ENCODE measurements at places on chromosomes 3 and 15. TPM values are rescaled to one million over a fixed set of nuclear protein-coding genes. Genes with fewer than 3 reads are reported as not detected.

DNA sequence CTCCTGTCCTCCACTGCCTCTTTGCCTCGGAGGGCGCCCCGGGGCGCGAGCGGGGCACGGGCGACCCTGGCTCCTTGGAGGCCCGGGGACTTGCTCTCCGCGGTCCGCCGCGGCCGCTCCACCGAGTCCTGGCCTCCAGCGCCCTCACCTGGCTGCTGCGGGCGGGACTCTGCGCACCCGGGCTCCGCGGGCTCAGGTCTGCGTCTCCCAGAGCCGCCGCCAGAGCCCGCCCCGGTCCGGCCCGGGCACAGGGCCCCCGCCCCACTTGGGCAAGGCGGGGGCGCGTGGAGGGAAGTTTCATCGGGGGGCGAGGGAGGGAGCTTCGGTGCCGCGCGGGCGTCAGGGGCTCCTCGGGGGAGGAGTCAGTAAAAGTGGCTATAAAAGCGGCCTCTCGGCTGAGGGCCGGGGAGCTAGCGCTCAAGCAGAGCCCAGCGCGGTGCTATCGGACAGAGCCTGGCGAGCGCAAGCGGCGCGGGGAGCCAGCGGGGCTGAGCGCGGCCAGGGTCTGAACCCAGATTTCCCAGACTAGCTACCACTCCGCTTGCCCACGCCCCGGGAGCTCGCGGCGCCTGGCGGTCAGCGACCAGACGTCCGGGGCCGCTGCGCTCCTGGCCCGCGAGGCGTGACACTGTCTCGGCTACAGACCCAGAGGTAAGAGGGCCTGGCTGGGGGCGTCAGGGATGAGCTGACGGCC lies at the start of gene CEMIP:
Gene CEMIP, plus strand, starts transcription at position 407 of the 694 bp plus-strand sequence. CDS start 94,510 bp downstream, outside the sequence.
- no peaks in the 10 kb centered on the region for H3K36me3 ChIP-seq
- DNase-seq: peak; percentile 89
- H3K27ac ChIP-seq: no peak within 1 kb of the TSS
- H3K27me3 ChIP-seq: peaks cover 14% of the 10 kb centered on the region
- peak within 1 kb of the TSS; percentile 95 for H3K4me3 ChIP-seq
- peaks cover 7% of the 10 kb centered on the region for H3K4me1 ChIP-seq

The MYEF2 gene
- total RNA-seq: 245 TPM

The COL6A5 gene
- not detected for total RNA-seq

- no peaks in the 10 kb centered on the region for H3K4me1 ChIP-seq
- no peaks in the 10 kb centered on the region for H3K36me3 ChIP-seq
- DNase-seq: no peak
- H3K27me3 ChIP-seq: no peaks in the 10 kb centered on the region
- no peak overlapping the region for H3K27ac ChIP-seq
- H3K4me3 ChIP-seq: no peak overlapping the region
Measured at GRCh38 chr3:108835101-108835500, 12.5 kb downstream of the TRAT1 start.

The PSMD2 gene
- total RNA-seq: 338 TPM

- no peaks in the 10 kb centered on the region for H3K27me3 ChIP-seq
- no peak within 1 kb of the TSS for H3K4me3 ChIP-seq
- H3K4me1 ChIP-seq: peaks cover 11% of the 10 kb centered on the region
- no peaks in the 10 kb centered on the region for H3K36me3 ChIP-seq
- no peak for DNase-seq
Measured at GRCh38 chr3:171842864-171843518, at the start of gene TMEM212. Gene TMEM212, plus strand, starts transcription at chr3:171843349. Its CDS starts 35 bp downstream, at chr3:171843384.

DNA sequence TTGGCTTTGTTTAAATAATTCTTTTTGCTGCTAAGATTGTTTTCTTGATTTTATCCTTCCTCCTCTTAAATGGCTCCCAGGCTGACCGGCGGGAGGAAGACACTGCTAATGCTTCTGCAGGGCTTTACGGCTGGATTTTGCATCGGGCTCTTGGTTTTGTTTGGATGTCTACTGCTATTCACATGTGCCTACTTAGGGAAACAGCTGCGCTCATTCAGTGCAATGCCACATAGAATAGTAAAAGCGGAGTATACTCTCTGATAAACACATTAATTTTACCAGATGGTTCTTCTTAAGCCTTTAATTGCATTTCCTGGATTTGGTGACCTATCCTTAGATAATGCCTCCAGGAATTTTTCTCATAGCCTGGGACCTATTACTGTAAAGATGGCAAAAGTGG lies 146.6 kb downstream of the THSD4 start:
- H3K27me3 ChIP-seq: peaks cover 2% of the 10 kb centered on the region
- no peak for DNase-seq
- no peaks in the 10 kb centered on the region for H3K36me3 ChIP-seq
- H3K4me3 ChIP-seq: no peak overlapping the region
- H3K4me1 ChIP-seq: no peaks in the 10 kb centered on the region

GRCh38 chr3:197950677-197951061 lies 679 bp downstream of the RPL35A start:
- no peak for DNase-seq
- peaks cover 10% of the 10 kb centered on the region for H3K27me3 ChIP-seq
- no peaks in the 10 kb centered on the region for H3K36me3 ChIP-seq
- peak overlapping the region; percentile 96 for H3K27ac ChIP-seq
- H3K4me1 ChIP-seq: peaks cover 15% of the 10 kb centered on the region
- peak overlapping the region; percentile 99 for H3K4me3 ChIP-seq

DNA sequence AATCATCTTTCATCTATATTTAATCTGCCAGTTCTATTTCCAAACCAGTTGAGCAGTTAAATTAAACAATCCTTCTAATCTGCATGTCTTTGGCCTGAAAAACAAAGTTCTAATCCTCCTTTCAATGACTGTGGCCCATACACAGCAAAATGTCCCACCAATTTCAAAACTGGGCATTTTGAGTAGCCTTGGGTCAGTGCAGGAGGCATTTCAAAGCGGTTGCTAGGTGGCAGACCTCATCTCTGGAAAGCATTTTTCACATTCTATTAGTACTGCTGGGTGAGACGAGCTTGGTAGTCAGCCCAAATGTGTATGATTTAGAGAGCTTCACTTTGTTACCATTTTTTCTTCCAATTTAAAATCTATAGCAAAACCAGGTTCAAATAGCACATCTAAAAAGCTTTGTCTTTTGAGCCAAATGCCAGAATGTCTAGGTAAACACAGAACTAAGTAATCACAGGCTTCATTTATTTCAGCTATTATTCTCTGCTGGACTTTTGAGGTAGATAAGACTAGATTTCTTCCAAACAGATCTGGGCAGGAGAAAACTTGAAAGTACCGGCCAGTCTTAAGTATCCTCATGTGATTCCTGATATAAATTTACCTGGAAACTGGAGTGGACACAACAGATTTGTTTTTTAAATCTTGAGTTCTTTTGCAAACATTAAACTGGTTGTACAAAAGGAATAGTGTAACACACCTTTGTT lies 8.9 kb upstream of the ARHGEF26 start:
- H3K27me3 ChIP-seq: peaks cover 2% of the 10 kb centered on the region
- no peaks in the 10 kb centered on the region for H3K36me3 ChIP-seq
- H3K27ac ChIP-seq: no peak overlapping the region

The CHL1 gene
- total RNA-seq: 35.5 TPM

DNA sequence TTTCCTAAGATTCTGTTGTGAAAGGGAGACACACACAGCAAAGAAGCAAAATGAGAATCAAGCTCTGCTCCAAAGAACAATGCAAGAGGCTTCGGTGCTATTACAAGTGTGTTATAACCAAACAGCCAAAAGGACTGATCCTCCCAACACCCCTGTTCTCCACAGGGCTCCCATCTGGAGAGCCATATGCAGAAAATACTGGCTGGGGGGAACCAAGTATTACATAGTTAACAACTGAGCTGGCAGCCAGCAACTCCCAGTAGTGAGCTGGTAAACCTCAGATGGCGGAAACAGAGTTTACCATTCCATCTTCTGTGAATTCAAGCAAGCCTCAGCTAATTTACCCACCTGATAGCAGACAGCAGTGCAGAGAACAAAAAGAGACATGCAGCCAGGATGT lies 156.4 kb downstream of the NTRK3 start:
- no peak overlapping the region for H3K27ac ChIP-seq
- H3K27me3 ChIP-seq: peaks cover 2% of the 10 kb centered on the region
- DNase-seq: no peak
- H3K4me1 ChIP-seq: no peaks in the 10 kb centered on the region
- H3K4me3 ChIP-seq: no peak overlapping the region
- no peaks in the 10 kb centered on the region for H3K36me3 ChIP-seq

DNA sequence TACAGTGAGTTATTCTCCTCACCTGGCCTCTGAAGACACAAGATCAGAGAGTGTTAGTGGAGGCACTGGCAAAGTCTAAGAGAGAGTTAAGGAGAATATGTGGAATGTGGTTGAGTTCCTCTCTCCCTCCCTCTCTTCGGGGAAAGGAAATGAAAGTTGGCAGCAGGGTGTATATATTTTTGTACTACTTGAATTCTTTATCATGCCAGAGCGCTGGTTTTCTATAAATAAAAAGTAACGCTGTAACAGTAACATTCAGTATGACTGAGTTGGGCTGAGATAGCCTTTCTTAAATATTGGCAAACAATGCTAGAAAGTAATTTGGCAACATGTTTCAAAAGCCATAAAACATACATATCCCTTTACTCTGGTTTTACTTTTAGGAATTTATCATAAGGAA lies 77.5 kb upstream of the TNFAIP8L3 start:
- no peak overlapping the region for H3K27ac ChIP-seq
- no peaks in the 10 kb centered on the region for H3K36me3 ChIP-seq
- no peak overlapping the region for H3K4me3 ChIP-seq
- no peak for DNase-seq

DNA sequence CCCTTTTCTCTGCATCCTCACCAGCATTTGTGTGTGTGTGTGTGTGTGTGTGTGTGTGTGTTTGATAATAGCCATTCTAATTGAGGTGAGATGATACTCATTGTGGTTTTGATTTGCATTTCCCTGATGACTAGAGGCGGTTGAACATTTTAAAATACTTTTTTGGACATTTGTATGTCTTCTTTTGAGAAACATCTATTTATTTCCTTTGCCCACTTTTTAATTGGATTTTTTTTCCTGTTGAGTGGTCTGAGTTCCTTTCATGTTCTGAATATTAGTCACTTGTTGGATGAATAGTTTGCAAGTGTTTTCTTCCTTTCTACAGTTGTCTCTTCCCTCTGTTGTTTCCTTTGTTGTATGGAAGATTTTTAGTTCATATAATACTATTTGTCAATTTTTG lies 54.3 kb upstream of the THSD4 start:
- no peak overlapping the region for H3K27ac ChIP-seq
- no peaks in the 10 kb centered on the region for H3K4me1 ChIP-seq
- no peak overlapping the region for H3K4me3 ChIP-seq
- peaks cover 5% of the 10 kb centered on the region for H3K36me3 ChIP-seq

- no peak overlapping the region for H3K27ac ChIP-seq
- no peak overlapping the region for H3K4me3 ChIP-seq
- H3K36me3 ChIP-seq: peaks cover 6% of the 10 kb centered on the region
- H3K4me1 ChIP-seq: peaks cover 12% of the 10 kb centered on the region
- H3K27me3 ChIP-seq: peaks cover 3% of the 10 kb centered on the region
- no peak for DNase-seq
Measured at GRCh38 chr15:77112838-77113504, 42.1 kb upstream of the TSPAN3 start.

The MITF gene
- 0.25 TPM for total RNA-seq

- no peaks in the 10 kb centered on the region for H3K36me3 ChIP-seq
- DNase-seq: peak; percentile 98
- peak within 1 kb of the TSS; percentile 95 for H3K4me3 ChIP-seq
Measured at GRCh38 chr3:3126477-3127431, at the start of gene TRNT1. Gene TRNT1, plus strand, starts transcription at chr3:3126940. Its CDS starts 2,101 bp downstream, at chr3:3129041.

All from glutamatergic neuron (in vitro differentiated cells).